Inflammatory macrophage treated with lipopolysaccharide for 4 hours (primary cell): ENCODE measurements at places on chromosomes 2 and 18.
A peak's percentile ranks its signal among the peaks of the same experiment; 100 is the strongest.

GRCh38 chr2:7444626-7445025 is 527.4 kb downstream of the RNF144A start:
- no peak for DNase-seq

GRCh38 chr2:135960656-135961551 is 24.5 kb downstream of the DARS1 start:
- DNase-seq: no peak

DNA sequence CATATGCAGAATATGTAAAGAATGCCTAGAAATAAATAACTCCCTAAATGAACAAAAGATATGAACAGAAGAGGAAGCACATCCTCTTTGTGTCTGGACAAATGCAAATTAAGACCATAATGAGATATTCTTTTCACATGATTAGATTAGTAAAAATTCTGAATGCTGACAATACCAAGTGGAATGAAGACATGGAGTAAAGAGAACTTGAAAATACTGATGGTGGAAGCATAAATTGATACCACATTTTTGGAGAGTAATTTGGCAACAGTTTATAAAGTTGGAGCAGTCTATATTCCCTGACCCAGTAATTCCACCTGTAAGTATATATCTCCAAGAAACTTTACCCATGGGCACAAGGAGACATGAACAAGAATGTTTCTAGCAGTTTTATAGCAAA is 130.0 kb downstream of the CAPN13 start:
- DNase-seq: no peak

GRCh38 chr18:79935098-79935480 is 16.4 kb downstream of the SLC66A2 start:
- no peak for DNase-seq

DNA sequence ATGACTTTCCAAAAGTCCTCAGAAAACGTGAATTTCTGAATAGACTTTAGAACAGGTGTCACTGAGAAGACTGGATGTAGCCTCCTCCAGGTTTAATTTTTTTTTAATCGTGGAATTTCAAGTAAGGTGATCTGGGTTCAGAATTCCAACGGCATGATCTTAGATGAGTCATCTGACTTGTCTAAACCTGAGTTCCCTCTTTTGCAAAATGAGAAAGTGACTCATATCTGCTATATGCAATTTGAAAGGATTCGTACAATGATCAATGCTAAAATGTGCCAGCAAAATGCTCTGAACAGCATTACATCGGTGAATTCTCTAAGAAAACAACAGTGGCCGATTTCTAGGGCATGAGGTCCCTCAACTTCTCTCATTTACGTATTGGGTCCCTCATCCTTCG is 69.1 kb upstream of the ZNF516 start:
- peak; percentile 72 for DNase-seq

GRCh38 chr2:96301865-96302264 is 3.5 kb downstream of the SNRNP200 start:
- no peak for DNase-seq

- DNase-seq: peak; percentile 70
Observed at GRCh38 chr2:38098421-38099098, 22.6 kb upstream of the CYP1B1 start.

DNA sequence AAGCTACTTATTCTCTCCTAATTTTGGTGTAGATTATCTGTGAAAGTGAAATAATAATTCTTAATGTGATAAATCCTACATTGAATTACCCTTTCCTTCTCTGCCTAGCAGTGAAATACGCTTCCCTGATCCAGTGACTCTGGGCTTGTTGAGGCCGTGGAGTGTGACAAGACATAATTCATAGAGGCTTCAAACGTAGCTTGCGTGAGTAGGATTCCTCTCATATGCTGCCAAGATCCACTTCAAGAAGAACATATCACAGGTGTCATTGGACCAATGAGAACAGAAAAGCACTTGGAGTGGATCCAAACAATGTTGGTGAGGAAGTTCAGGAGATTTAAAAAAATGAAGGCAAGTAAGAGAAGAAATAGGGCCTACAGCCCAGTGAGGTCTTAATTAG is 221.3 kb upstream of the TMEFF2 start:
- no peak for DNase-seq

GRCh38 chr2:109188898-109189297 is 59.9 kb downstream of the SH3RF3 start:
- no peak for DNase-seq

DNA sequence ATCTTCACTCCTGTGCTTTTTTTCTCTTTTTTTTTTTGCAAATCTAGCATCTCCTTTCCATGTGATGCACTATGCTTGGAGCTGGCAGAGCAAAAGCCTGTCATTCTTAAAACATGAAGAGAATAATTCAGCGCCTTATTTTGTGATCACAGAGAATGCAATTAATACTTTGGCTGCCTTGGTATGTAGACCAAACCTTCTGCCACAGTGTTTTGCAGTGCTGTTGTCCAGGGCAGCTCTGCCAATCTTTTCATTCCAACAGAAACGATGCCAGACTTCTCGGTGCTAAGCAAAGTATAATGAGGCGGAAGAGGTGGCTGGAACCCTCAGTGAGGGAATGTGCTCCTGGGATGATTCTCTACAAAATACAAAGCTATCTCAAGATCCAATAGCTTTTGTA is 25.6 kb downstream of the BCL2 start:
- DNase-seq: no peak
